ENCODE measurements at places on chromosomes 16 and 17. TPM values are rescaled to one million over a fixed set of nuclear protein-coding genes. Genes with fewer than 3 reads are reported as not detected.

CLDN9 gene
- total RNA-seq, result not detected

PRDM7 gene
- not detected for total RNA-seq

CIBAR2 gene
- not detected for total RNA-seq

DNA sequence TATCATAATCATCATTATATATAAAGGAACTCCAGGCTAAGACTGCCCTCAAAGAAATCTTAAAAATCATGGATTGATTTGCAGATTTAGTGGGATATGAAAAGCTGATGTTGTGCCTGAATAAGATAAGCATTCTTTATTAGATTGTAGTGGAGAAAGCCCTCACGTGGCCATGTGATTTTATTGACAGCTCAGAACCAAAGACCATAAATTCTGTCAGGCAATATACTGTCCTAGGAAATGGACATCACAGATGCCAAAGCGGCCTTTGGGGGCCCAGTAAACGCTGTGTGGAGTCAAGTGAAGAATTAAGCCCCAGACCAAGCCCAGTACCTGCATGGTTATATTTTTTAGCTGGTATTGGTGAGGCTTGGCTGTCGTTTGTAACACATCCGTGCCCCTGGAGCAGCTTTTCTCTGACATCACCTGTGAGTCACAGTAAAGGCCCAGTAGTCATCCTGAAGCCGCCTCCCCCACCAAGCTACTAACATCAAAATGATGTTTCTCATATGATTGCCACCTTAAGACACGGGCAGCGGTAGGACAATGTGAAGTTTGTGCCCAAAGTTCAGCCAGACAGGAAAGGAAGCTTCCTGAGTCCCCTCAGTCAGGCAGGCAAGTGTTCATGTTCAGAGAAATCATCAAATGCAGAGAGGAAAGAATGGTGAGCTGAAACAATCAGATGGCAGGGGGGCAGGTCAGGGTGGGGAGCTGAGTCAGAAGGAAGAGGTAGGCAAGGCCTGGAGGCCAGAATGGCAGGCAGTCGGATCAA, 209.4 kb downstream of the IRX3 start:
- no peak overlapping the region for H3K27ac ChIP-seq
- DNase-seq, result no peak
- no peak overlapping the region for H3K4me3 ChIP-seq

GRCh38 chr16:57701759-57702371, 7.3 kb downstream of the DRC7 start:
- no peaks in the 10 kb centered on the region for H3K36me3 ChIP-seq
- no peaks in the 10 kb centered on the region for H3K27me3 ChIP-seq
- H3K4me3 ChIP-seq, result no peak overlapping the region
- H3K4me1 ChIP-seq, result no peaks in the 10 kb centered on the region
- no peak for DNase-seq

- no peak for DNase-seq
- peaks cover 3% of the 10 kb centered on the region for H3K27me3 ChIP-seq
- H3K27ac ChIP-seq, result no peak overlapping the region
- H3K4me3 ChIP-seq, result no peak overlapping the region
- H3K4me1 ChIP-seq, result no peaks in the 10 kb centered on the region
- H3K36me3 ChIP-seq, result no peaks in the 10 kb centered on the region
Measured at GRCh38 chr17:51718983-51719382, 439.5 kb downstream of the CA10 start.

DNA sequence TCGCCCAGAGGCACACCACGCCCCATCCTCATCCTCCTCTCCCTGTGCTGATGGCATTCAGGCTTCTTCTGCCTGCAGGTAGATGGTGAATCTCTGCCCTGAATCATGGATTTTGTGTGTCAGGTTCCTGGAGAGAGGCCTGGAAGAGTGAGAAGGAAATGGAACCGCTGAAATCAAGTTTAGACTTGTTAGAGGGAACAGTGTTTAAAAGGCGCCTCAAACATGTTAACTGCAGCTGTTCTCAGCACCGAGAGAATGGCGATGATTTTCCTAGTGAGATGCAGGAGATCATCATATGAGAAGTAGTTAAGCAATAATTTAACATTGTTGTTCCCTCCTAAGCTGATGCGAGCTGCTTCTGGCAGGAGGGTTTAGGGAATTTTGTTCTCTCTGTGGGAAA, 744.4 kb upstream of the EEF2KMT start:
- H3K4me3 ChIP-seq, result no peak overlapping the region
- H3K27ac ChIP-seq, result no peak overlapping the region
- H3K4me1 ChIP-seq, result no peaks in the 10 kb centered on the region
- no peaks in the 10 kb centered on the region for H3K27me3 ChIP-seq
- no peaks in the 10 kb centered on the region for H3K36me3 ChIP-seq

DNA sequence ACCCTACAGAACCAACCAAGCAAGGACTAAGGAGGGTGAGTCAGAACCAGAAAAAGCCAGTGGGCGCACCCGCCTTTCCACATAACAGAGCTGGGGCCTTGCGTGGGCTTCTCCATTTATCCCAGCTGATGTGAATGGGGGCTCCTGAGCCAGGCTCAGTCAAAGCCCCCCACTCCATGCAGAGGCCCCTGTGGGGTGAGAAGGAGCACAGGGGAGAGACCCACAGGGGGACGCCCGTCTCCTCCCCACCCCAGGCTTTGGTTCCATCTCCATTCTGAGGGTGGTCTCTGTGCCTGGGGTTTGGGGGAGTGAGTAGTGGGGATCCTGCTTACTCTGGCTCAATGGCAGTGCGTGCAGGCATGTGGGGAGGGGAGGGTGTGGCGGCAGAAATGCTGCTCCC, 210.1 kb upstream of the TNRC6C start:
- no peaks in the 10 kb centered on the region for H3K27me3 ChIP-seq
- H3K36me3 ChIP-seq, result no peaks in the 10 kb centered on the region
- no peak overlapping the region for H3K27ac ChIP-seq
- DNase-seq, result no peak

DNA sequence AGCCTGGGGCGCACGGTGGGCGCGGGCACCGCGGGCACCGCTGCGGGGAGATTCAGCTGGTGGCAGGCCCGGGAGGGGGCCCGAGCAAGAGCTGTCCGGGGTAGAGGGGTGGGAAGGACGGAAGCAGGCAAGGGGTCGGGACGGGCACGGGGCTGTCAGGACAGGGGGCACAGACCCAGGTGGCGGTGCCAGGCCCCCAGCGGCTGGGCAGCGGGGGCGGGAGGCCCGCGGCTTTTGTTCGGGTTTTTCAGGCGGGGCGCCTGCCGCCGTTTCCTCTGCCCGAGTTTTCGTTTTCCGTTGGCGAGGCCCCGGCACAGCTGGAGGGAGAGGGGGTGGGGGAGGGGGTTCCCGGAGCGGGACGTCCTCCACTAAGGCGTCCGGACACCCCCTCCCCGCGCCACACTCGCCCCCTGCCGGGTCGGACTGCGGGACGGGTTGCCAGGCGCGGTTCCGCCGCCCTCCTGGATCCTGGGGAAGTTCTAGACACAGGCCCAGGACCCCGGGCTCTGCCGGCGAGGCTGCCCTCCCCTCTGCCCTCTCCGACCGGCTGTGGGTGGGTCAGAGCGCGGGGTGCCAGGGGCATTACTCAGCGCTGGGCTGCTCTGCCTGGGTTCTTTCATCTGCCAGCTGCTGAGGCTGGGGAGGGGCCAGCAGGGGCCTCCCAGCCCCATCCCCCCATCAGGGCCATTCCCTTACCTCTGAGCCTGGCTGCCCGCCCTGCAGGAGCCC, 543 bp downstream of the ARHGAP23 start:
- no peak overlapping the region for H3K27ac ChIP-seq
- peak overlapping the region; percentile 54 for H3K4me3 ChIP-seq
- no peaks in the 10 kb centered on the region for H3K27me3 ChIP-seq
- H3K36me3 ChIP-seq, result no peaks in the 10 kb centered on the region
- no peak for DNase-seq

DNA sequence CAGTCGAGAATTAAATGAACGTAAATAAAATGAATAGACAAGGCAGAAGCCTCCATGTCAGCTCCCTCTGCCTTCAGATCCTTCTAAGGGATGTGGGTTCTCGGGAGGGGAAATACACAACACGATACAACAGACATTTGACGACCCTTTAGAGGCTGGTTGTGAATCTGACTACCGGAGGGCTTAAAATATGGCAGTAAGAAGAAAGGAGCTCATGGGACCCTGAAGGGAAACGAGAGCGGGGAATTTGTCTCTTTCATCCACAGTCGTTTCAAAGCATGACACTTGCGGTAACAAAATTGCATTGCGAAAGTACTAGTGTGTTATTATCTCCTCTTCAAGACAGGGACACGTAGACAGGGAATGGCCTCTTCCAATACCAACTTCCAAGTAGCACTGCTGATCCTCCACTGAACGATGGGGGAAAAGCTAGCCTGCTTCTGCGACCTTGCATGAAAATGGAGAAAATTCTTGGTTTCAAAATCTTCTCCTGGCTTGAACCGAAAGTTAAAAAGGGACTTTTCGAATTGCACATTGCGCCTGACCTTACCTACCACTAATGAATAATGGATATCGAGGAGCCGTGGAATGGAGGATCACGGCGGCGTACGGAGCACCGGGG, 1.2 kb upstream of the TNRC6C start:
- no peaks in the 10 kb centered on the region for H3K36me3 ChIP-seq
- peaks cover 51% of the 10 kb centered on the region for H3K27me3 ChIP-seq
- peaks cover 16% of the 10 kb centered on the region for H3K4me1 ChIP-seq
- peak overlapping the region; percentile 73 for H3K4me3 ChIP-seq

DNA sequence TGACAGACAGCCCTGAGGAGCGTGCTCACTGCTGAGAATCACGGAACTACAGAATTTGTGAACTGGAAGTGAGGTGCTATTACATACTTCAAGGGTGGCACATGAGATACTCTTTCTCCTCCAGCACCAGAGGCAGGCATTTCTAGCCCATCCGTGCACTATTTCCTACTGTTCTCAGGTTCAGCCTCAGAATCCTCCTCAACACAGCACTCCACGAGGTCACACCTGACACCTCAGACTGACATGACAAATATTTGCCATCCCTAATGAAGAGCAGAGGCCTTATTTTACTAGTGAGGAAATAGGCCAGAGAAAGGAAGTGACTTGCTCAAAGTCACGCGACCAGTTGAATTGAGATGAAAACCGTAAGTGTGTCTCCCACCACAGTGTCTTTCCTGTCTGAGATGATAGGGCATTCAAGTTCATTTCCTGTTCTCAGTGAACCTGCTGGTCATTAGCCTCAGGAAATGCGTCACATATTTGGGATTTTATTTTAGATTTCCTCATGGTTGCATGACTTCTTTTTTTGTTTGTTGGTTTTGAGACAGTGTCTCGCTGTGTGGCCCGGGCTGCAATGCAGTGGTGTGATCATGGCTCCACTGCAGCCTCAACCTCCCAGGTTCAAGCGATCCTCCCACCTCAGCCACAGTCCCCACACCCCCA, 23.6 kb downstream of the SEZ6 start:
- peak overlapping the region; percentile 96 for H3K27ac ChIP-seq
- H3K36me3 ChIP-seq, result no peaks in the 10 kb centered on the region
- no peak overlapping the region for H3K4me3 ChIP-seq

- DNase-seq, result no peak
- no peaks in the 10 kb centered on the region for H3K36me3 ChIP-seq
- H3K4me1 ChIP-seq, result no peaks in the 10 kb centered on the region
Measured at GRCh38 chr16:28902909-28903308, 22.1 kb downstream of the RABEP2 start.

DNA sequence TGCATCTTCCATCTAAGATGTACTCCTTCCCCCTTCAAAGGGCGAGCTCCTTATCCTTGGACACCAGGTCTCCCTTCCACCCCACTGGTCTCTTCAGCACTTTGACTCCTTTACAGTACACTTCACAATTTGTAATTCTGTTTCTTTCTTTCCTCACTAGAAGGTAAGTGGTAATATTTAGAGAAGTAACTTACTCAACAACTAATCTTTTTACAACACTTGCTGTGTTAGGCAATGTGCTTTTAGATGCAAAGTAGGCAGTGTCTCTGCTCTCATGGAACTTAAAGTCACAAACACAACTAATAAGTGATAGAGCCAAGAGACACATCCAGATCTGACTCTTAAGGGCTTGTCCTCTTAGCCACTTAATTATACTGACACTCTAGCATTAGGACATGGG, 6.4 kb downstream of the SIAH1 start:
- no peaks in the 10 kb centered on the region for H3K36me3 ChIP-seq
- H3K27ac ChIP-seq, result peak overlapping the region; percentile 18
- no peak overlapping the region for H3K4me3 ChIP-seq

GRCh38 chr16:88662222-88662842, 559 bp downstream of the MVD start:
- H3K4me1 ChIP-seq, result no peaks in the 10 kb centered on the region
- H3K27me3 ChIP-seq, result no peaks in the 10 kb centered on the region

- H3K4me3 ChIP-seq, result no peak overlapping the region
- no peak for DNase-seq
- no peak overlapping the region for H3K27ac ChIP-seq
- H3K4me1 ChIP-seq, result no peaks in the 10 kb centered on the region
Measured at GRCh38 chr17:6919158-6919557, 76.7 kb upstream of the ALOX12 start.

DNA sequence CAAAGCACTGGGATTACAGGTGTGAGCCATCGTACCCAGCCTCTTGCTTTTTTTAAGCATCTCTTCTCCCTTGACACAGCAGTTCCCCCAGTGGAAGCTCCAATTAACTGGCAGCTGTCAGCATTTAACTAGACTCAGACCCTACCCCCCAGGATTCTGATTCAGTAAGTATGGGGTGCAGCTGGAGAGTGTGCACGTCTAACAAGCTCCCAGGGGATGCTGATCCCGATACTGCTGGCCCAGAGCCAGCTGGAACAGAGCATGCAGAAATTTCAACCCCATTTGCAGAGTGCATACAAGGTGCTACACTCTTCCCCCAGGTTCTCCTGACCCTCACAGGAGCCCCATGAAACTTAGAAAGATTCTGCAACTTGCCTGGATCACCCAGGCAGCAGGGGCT, 27.7 kb upstream of the BCO1 start:
- no peak overlapping the region for H3K4me3 ChIP-seq
- peak; percentile 65 for DNase-seq
- no peak overlapping the region for H3K27ac ChIP-seq
- H3K4me1 ChIP-seq, result peaks cover 30% of the 10 kb centered on the region
- H3K27me3 ChIP-seq, result no peaks in the 10 kb centered on the region

DNA sequence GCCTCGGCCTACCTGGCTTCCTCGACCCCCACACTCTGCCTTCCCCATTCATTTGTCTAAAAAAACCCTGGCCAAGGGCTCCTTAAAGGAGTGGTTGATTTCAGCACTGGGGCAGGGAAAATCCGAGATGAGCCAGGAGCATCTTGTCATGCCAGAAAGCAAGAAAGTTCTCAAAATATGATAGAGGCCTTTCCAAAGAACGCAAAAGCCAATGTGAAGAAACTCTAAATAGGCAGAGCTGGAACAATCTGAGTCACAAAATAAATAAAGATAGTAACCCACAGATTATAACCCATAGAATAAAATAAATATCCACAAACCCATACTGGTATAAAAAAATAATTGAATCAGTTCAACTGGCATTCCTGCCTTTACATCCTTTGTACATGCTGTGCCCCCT, 192.3 kb upstream of the SALL1 start:
- no peaks in the 10 kb centered on the region for H3K36me3 ChIP-seq
- no peaks in the 10 kb centered on the region for H3K27me3 ChIP-seq
- H3K4me3 ChIP-seq, result no peak overlapping the region
- no peak overlapping the region for H3K27ac ChIP-seq
- H3K4me1 ChIP-seq, result no peaks in the 10 kb centered on the region
- no peak for DNase-seq

DNA sequence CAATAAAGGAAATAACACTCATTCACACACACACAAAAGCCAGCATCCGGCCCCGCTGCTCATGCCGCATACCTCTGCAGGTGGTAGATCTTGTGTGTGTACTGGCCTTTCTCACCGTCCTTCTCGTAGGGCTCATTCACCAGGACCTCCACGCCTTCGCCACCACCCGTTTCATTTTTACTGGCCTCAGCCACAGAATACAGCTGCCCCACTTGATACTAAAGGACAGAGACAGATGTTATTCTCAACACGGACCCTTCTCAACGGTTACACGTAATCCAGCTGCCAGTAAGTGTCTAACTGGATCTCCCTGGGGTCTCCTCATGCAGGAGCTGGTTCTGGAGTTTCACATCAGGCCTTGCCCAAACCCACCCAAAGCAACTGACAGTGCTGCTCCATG, 9.7 kb downstream of the PITPNA start:
- H3K27ac ChIP-seq, result no peak overlapping the region
- no peak overlapping the region for H3K4me3 ChIP-seq
- peaks cover 8% of the 10 kb centered on the region for H3K4me1 ChIP-seq
- peaks cover 18% of the 10 kb centered on the region for H3K36me3 ChIP-seq

All from A673 (cell line).